ENCODE measurements at places on chromosomes 6 and 20. TPM values are rescaled to one million over a fixed set of nuclear protein-coding genes. Genes with fewer than 3 reads are reported as not detected.

LIN28B gene
- not detected for total RNA-seq

ZNF165 gene
- total RNA-seq, result 0.16 TPM

TINAG gene
- total RNA-seq, result not detected

SSTR4 gene
- total RNA-seq, result not detected

SIRPD gene
- not detected for total RNA-seq

DOK5 gene
- total RNA-seq, result 4.0 TPM

DNA sequence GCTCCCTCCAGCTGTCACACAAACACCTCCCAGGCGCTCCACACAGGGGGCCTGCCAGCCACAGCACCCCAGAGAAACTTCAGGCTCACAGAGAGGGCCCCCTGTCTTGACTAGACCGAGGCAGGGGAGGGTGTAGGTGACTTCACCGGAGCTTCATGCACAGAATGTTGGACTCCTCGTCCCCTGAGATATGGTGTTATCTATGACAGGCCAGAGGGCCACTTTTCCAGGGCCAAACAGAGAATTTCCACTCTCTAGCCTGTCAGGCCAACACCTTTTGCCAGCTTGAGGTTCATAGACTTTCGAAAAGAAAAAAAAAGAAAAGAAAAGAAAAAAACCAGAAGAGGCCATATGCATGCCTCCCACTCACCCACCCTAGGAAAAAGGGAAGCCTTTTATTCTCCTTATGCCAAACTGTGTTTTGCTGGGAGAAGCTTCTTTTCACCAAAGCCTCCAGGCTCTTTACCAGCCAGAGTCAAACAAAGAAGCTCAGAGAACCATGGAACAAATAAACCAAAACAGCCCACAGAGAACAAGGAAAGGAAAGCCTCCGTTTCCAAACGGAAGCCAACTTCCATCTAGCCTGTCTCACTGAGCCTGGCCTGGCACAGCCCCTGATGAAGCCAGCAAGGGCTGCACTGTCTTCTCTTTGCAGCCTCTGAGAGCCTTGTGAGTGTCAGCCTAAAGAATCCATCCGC lies 313.2 kb upstream of the JARID2 start:
- peak overlapping the region; percentile 56 for H3K27ac ChIP-seq
- no peak for DNase-seq

DNA sequence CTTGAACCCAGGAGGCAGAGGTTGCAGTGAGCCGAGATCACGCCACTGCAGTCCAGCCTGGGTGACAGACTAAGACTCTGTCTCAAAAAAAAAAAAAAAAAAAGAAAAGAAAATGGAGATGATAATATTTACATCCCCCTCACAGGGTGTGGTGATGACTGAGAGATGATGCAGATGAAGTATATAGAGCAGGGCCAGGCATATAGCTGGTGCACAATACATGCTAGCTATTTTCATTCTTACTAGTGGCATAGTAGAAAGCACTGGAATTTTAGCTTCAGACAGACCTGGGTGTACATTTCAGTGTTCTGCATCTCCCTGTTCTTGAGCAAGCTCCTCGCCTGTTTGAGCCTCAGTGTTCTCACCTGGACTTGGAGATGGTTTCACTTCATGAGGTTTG lies 36.9 kb downstream of the CEBPB start:
- no peak for DNase-seq
- H3K36me3 ChIP-seq, result no peaks in the 10 kb centered on the region
- H3K4me1 ChIP-seq, result no peaks in the 10 kb centered on the region
- no peak overlapping the region for H3K4me3 ChIP-seq
- no peaks in the 10 kb centered on the region for H3K27me3 ChIP-seq

- no peak overlapping the region for H3K4me3 ChIP-seq
- no peaks in the 10 kb centered on the region for H3K36me3 ChIP-seq
- no peak overlapping the region for H3K27ac ChIP-seq
- no peaks in the 10 kb centered on the region for H3K27me3 ChIP-seq
- no peak for DNase-seq
Measured at GRCh38 chr6:110421749-110422443, 6.5 kb upstream of the DDO start.

- no peaks in the 10 kb centered on the region for H3K4me1 ChIP-seq
- H3K4me3 ChIP-seq, result no peak overlapping the region
- H3K27ac ChIP-seq, result no peak overlapping the region
- H3K27me3 ChIP-seq, result no peaks in the 10 kb centered on the region
- no peaks in the 10 kb centered on the region for H3K36me3 ChIP-seq
- no peak for DNase-seq
Measured at GRCh38 chr6:7770111-7770510, 44.2 kb downstream of the BMP6 start.

DNA sequence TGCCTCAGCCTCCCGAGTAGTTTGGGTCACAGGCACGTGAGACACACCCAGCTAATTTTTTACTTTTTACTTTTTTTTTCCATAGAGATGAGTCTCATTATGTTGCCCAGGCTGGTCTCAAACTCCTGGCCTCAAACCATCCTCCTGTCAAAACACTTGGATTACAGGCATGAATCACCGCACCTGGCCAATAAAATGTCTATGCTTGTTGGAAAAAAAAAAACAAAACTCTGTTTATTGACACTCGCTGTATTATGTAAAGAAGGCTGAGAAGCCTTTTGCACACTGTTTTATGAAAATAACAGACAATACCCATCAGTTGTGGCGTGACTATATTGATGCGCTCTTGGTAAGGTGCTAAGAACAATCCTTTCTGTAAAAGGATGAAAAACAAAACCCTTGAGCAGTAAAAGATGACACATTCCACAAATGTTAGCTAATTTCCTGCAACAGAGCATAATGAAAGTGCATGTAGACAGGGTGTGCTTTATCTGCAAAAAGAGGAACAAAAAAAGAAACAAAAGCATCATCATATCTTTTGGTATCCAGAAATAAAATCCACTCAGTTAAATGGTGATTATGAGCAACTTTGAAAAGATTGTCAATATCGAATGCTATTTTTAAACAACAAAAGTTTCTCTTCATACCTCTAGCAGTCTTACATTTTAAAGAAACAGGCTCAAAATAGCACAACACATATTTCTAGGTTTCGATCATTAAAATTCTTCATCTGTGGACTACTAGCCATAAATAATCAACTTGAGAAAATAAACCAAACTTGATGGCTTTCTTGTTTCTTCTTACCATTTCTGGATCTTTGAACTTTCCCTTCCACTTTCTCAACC lies 108.3 kb upstream of the PHACTR1 start:
- H3K4me3 ChIP-seq, result no peak overlapping the region
- no peaks in the 10 kb centered on the region for H3K36me3 ChIP-seq
- DNase-seq, result no peak
- H3K27ac ChIP-seq, result no peak overlapping the region
- H3K4me1 ChIP-seq, result no peaks in the 10 kb centered on the region
- peaks cover 5% of the 10 kb centered on the region for H3K27me3 ChIP-seq

GRCh38 chr6:116409756-116410155 lies 39.0 kb downstream of the DSE start:
- peaks cover 3% of the 10 kb centered on the region for H3K36me3 ChIP-seq
- no peak overlapping the region for H3K27ac ChIP-seq
- H3K4me1 ChIP-seq, result no peaks in the 10 kb centered on the region
- H3K4me3 ChIP-seq, result no peak overlapping the region
- no peak for DNase-seq

All from breast epithelium (tissue), 4 donors.